Nephron progenitor cell (in vitro differentiated cells): ENCODE measurements at places on chromosomes 6 and 20.
A peak's percentile ranks its signal among the peaks of the same experiment; 100 is the strongest.

DNA sequence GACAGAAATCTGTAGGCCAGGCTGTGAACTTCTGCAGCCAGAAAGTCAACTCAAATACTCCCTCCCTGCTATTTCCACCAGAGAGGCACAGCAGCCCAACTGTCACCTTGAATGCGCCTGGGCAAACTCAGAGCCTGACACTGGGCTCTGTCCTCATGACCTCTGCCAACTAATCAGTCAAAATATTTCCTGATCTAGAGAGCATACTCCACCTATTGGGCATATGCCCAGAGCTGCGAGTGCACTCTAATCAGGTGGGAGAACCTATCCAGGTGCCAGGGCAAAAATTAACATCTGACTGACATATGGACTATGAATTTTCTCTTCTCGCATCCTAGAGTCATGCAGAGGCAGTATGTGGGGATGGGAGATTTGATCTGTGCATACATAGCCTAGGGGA, 406.3 kb upstream of the RUNX2 start:
- peak overlapping the region; percentile 54 for H3K27ac ChIP-seq
- no peaks in the 10 kb centered on the region for H3K27me3 ChIP-seq

- DNase-seq, result no peak
- peak overlapping the region; percentile 91 for H3K27ac ChIP-seq
- H3K4me1 ChIP-seq, result peaks cover 93% of the 10 kb centered on the region
- H3K36me3 ChIP-seq, result peaks cover 63% of the 10 kb centered on the region
- H3K27me3 ChIP-seq, result no peaks in the 10 kb centered on the region
- peak overlapping the region; percentile 32 for H3K4me3 ChIP-seq
These were observed 160.9 kb downstream of the DTNBP1 start for GRCh38 chr6:15501826-15502445.

DNA sequence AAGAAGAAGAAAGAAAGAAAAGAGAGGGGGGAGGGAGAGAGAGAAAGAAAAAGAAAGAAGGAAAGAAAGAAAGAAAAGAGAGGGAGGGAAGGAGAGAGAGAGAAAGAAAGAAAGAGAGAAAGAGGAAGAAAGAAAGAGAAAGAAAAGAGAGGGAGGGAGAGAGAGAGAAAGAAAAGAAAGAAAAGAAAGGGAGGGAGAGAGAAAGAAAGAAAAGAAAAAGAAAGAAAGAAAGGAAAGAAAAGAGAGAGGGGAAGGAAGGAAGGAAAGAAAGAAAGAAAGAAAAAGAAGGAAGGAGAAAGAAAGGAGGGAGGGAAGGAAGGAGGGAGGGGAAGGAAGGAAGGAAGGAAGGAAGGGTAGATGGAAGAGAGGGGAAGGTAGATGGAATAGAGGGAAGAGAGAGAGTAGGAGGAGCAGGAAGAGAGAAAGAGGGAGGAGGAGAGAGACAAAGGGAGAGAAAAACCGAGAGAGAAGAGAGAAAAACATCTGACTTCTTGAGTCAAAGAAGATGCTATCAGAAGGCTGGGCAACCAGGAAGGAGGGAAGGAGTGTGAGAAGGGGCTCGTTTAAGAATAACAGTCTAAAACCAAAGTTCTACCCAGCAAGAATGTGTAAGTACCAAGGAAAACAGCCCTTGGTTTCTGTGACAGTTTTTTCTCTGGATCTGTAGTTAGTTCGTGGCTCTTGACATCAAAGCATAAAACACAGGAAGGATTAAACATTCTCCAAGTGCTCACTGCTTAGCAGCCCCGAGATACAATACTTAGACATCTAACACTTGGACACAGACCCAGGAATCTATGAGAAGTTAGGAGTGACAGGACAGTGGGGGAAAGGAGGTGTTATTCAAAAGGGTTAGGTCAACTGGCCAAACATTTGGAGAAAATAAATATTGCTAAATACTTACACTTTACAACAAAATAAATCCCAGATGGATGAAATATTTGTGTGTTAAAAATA, 131.9 kb upstream of the STMND1 start:
- H3K27ac ChIP-seq, result no peak overlapping the region
- no peaks in the 10 kb centered on the region for H3K36me3 ChIP-seq
- H3K27me3 ChIP-seq, result peaks cover 20% of the 10 kb centered on the region
- H3K4me1 ChIP-seq, result peaks cover 9% of the 10 kb centered on the region

DNA sequence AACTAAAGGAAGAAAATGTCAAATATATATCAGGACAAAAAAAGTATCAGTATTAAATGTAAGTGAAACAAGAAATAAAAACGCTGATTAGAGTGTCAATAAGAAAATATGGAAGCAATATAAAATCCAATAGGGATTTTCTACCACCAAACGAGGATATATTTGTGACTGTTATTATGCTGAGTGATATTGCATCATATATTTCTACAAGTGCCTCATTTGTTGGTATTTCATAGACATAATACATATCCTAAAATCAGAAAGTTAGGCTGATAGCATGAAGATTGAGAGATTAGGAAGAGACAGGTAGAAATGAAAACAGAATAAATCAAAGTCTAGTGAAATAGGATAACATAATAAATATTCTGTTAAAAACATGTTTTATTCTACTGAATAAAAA, 429.2 kb upstream of the IRAK1BP1 start:
- H3K27ac ChIP-seq, result no peak overlapping the region
- H3K4me3 ChIP-seq, result no peak overlapping the region
- no peaks in the 10 kb centered on the region for H3K27me3 ChIP-seq
- no peak for DNase-seq
- no peaks in the 10 kb centered on the region for H3K4me1 ChIP-seq

DNA sequence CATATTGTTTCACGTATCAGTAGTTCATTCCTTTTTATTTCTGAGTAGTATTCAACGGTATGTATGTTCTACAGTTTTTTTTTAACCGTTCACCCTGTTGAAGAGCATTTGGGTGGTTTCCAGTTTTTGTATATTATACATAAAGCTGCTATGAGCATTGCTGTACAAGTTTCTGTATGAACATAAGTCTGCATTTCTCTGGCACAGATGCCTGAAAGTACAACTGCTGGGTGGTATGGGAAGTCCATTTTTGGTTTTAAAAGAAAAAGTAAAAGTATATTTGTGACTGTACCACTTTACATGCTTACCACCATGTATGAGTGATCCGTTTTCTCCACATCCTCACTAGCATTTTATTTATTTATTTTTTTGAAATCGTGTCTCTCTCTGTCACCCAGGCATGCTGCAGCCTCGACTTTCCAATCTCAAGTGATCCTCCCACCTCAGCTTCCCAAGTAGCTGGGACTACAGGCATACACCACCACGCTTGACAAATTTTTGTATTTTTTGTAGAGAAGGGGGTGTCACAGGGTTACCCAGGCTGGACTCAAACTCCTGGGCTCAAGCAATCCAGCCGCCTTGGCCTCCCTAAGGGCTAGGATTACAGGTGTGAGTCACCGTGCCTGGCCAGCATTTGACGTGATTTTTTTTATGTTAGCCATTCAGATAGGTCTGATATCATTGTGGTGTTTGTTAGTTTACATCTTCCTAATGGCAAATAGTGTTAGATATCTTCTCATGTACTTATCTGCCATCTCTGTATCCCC, 11.0 kb upstream of the SIM1 start:
- peaks cover 51% of the 10 kb centered on the region for H3K27me3 ChIP-seq
- DNase-seq, result no peak
- no peaks in the 10 kb centered on the region for H3K36me3 ChIP-seq

GRCh38 chr20:38091441-38092216, 58.1 kb downstream of the RPRD1B start:
- H3K4me3 ChIP-seq, result no peak overlapping the region
- H3K36me3 ChIP-seq, result peaks cover 32% of the 10 kb centered on the region
- DNase-seq, result no peak
- no peaks in the 10 kb centered on the region for H3K27me3 ChIP-seq
- peaks cover 37% of the 10 kb centered on the region for H3K4me1 ChIP-seq

DNA sequence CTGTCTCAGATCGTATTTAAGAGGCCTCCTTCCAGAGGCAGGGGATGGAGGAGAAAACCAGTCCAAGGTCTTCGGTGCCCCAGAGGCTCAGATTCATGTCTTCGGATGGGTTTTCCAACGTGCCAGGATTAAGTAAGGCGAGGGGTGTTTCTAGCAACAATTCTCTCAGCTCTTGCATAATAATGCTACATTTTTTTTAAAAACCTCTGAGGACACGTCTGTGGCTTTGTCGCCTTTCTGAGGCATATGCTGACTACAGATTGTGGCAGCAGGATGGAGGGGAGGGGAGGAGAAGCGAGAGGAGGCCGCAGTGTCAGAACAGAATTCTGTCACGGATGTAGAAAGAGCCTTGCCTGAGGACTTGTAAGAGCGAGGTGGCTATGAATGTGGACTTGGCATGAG, 17.7 kb upstream of the CCDC167 start:
- DNase-seq, result no peak
- H3K27me3 ChIP-seq, result peaks cover 76% of the 10 kb centered on the region
- no peak overlapping the region for H3K4me3 ChIP-seq
- no peaks in the 10 kb centered on the region for H3K36me3 ChIP-seq

GRCh38 chr6:109117346-109118035, 22.2 kb downstream of the CEP57L1 start:
- H3K27ac ChIP-seq, result no peak overlapping the region
- H3K36me3 ChIP-seq, result no peaks in the 10 kb centered on the region
- no peak overlapping the region for H3K4me3 ChIP-seq
- H3K4me1 ChIP-seq, result peaks cover 5% of the 10 kb centered on the region

GRCh38 chr20:2300420-2300819, 4.6 kb downstream of the TGM3 start:
- no peak overlapping the region for H3K27ac ChIP-seq
- DNase-seq, result no peak
- peaks cover 60% of the 10 kb centered on the region for H3K4me1 ChIP-seq
- H3K36me3 ChIP-seq, result no peaks in the 10 kb centered on the region

- DNase-seq, result no peak
- H3K36me3 ChIP-seq, result peaks cover 15% of the 10 kb centered on the region
- no peak overlapping the region for H3K4me3 ChIP-seq
- no peaks in the 10 kb centered on the region for H3K27me3 ChIP-seq
- peaks cover 42% of the 10 kb centered on the region for H3K4me1 ChIP-seq
These were observed 176.9 kb upstream of the ID4 start for GRCh38 chr6:19660123-19660910.

- H3K36me3 ChIP-seq, result no peaks in the 10 kb centered on the region
- peaks cover 15% of the 10 kb centered on the region for H3K4me1 ChIP-seq
- no peak overlapping the region for H3K4me3 ChIP-seq
- no peak overlapping the region for H3K27ac ChIP-seq
These were observed 18.9 kb downstream of the TFAP2A start for GRCh38 chr6:10395704-10396546.

GRCh38 chr6:67683960-67684359, 951.1 kb upstream of the ADGRB3 start:
- no peak overlapping the region for H3K27ac ChIP-seq
- no peak overlapping the region for H3K4me3 ChIP-seq

DNA sequence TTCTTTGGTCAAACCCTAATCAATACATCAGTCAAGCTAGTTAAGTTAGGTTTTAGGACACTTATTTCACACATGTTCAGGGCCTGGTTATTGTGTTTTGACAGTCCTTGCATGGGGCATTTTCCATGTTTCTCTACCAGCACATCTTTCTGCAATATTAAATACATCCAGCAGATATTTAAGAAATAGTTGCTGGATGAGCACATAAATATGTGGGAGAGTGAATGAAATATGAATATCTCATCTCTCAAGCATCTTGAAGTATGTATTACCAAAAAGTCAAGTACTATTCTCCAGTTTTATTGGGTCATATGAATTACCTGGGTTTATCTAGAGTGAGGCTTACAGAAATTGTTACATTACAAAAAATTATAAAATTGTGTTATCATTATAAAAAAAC, 621.9 kb upstream of the GJE1 start:
- peaks cover 4% of the 10 kb centered on the region for H3K27me3 ChIP-seq
- no peak for DNase-seq
- H3K4me3 ChIP-seq, result no peak overlapping the region
- peaks cover 5% of the 10 kb centered on the region for H3K36me3 ChIP-seq

DNA sequence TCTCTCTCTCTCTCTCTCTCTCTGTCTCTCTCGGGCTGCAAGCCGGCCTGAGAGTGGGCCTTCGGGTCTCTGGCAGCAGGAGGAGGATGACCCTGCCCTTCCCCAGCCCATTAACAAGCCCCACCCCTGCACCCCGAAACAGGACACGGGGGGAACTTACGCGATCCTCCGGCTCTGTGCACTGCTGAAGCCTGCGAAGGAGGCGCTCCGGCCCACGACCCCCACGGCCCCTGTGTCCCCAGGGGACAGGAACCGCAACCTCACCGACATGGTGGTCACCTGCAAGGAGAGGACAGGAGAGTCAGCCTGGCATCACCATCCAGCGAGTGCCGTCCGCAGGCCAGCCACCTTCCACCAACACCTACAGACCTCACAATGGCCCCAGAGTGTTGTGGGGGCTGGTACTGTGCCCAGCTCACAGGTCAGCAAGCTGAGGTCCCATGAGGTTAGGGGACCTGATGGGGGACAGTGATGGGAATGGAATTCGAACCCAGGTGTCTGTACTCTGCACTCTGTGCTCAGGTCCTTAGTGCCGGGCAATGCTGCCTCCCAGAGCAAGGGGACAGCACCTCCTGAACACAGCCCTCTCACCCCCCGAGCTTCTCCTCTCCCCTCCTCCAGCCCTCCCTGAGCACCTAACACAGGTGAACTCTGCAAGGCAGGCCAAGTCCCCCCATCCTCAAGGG, 60.6 kb downstream of the RIPOR3 start:
- H3K36me3 ChIP-seq, result no peaks in the 10 kb centered on the region
- no peak overlapping the region for H3K4me3 ChIP-seq
- no peak overlapping the region for H3K27ac ChIP-seq
- H3K4me1 ChIP-seq, result peaks cover 58% of the 10 kb centered on the region
- no peak for DNase-seq
